ENCODE measurements at places on chromosomes 12 and 14.

- no peak for DNase-seq
Measured at GRCh38 chr12:23281295-23281694, 656.3 kb downstream of the ETNK1 start.

DNA sequence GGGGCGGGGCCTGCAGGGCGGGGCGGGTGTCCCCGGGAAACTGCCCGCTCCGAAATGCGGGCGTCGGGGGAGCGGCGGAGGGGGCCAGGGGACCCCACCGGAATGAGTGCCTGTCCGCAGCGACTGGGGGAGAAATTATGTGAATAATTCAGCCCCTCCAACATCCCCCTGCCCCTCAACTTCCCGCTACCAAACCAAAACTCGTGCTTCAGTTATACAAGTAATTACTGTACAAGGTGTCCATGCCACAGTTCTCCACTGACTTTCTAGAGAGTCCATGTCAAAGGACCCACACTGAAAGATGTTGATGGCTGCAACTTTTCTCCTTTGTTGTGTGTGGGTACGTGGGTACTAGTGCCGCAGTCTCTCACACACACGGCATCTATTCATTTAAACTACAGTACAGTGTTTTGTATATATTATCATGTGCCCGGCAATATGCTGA, 414 bp upstream of the CDK17 start:
- DNase-seq = no peak

DNA sequence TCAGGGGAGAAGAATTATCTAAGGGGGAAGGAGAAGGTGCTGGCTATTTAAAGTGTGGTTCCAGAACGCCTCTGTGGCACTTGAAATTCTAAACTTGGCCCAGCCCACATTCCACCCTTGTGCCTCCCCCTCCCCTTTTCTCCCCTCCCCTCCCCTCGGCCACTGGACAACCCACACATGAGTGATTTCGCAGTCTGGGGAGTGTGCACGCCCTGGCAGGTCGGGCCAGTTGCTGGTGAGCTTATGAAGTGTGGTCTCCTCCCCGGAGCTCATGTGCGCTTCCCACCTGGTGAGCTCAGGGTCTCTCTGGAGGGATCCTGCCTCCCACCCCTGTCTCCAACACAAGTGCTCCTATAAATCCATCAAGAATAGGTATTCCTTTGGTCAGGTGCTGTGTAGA, at the start of gene SLC6A13:
TSS of gene SLC6A13 (minus strand) at position 20 of the 400 bp plus-strand sequence. CDS start 2,784 bp downstream, outside the sequence.
- no peak for DNase-seq

DNA sequence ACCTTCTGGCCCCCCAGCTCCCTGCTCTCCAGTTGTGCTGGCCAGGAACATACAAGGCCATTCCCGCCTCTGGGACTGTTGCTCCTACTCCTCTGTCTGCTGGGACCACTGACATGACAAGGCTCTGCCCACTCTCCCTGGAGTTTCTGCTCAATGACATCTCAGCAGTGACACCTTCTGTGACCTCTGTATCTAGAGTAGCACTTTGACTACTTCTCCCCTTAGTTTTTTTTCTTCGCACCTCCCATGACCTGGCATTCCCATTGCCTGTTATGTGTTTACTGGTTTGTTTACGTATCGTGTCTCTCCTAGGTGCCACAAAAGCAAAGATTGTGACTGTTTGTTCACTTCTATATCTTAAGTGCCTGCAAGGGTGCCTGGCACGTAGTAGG, 40.1 kb upstream of the TMEM263 start:
- no peak for DNase-seq

DNA sequence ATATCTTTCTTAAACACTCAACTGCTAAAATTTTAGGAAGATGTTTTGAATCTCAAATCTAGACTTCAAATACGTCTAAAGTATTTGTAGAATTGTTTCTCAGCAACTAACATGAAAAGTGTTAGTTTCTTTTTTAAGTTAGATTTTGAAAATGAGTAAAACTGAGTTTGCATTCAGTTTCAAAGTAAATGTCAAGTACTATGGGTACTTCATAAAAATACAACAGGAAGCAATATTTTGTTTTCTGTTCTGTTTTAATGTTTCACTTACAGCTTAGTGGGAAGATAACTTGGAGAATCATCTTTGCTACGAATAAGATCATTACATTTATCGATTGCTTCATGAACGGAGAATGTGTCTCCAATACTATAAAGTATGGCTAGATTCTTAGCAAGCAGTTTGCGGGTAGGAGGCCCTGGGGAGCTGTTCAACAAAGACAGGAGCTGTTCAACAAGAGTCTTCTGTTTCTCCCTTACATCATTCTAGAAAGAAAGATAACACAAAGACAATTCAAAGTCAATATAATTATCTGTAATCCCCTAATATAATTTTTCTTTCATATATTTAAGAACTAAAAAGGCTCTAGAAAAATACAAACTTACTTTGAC, 20.2 kb downstream of the HEATR5A start:
- DNase-seq = no peak

GRCh38 chr12:116116650-116117424, 160.7 kb downstream of the MED13L start:
- no peak for DNase-seq

DNA sequence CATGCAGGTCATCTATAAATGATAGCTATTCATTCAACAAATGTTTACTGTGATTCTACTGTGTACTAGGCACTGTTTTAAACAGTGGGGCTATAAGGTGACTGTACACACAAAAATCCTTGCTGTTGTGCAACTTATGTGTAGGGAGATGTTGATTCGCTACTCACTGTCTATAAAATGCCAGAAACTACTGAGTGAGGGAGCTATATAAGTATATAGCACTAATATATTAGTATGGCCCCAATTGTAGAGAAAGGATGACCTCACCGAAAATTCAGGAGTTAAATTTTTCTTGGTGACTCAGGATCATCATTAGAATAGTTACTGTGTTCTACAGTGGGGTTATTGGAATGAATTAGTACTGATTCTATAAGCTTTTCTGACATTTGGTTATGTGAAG, 117.4 kb downstream of the TGFB3 start:
- no peak for DNase-seq

DNA sequence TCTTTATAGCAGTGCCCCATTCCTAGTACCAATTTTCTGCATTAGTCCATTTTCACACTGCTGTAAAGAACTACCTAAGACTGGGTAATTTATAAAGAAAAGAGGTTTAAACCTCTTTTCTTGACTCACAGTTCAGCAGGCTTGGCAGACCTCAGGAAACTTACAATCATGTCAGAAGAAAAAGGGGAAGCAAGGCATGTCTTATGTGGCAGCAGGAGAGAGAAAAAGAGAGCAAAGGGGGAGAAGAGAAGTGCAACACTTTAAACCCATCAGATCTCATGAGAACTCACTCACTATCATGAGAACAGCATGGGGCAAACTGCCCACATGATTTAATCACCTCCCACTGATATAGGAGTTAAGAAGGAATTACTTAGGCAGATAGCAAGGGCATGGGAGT, 101.6 kb upstream of the PLEKHG7 start:
- DNase-seq = no peak

GRCh38 chr12:84150201-84150600, 762.4 kb downstream of the SLC6A15 start:
- DNase-seq = no peak

GRCh38 chr12:5248230-5248629, 183.7 kb upstream of the NTF3 start:
- no peak for DNase-seq

DNA sequence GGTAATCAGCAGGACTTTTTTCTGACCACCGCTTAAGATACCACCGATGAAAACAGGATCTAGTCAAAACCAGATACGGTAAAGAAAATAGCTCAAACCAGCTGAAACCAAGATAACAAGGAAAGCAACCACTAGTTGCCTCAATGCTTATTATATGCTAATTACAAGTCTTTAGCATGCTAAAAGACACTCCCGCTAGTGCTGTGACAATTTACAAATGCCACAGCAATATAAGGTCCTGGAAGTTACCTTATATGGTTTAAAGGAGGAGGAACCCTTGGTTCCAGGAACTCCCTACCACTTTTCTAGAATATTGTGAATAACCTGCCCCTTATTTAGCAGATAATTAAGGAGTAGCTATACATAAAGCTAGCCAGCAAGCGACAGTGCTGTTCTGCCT, 976.4 kb upstream of the SEL1L start:
- DNase-seq = no peak

All from activated CD4-positive, CD25-positive, alpha-beta regulatory T cell (primary cell).